ENCODE measurements at places on chromosomes 16 and 17.

GRCh38 chr17:10033449-10033848, 128.4 kb upstream of the RCVRN start:
- DNase-seq, result no peak

GRCh38 chr17:5247621-5248020, 13.0 kb upstream of the SCIMP start:
- no peak for DNase-seq

GRCh38 chr17:72710202-72710601, 382.3 kb downstream of the SLC39A11 start:
- no peak for DNase-seq

DNA sequence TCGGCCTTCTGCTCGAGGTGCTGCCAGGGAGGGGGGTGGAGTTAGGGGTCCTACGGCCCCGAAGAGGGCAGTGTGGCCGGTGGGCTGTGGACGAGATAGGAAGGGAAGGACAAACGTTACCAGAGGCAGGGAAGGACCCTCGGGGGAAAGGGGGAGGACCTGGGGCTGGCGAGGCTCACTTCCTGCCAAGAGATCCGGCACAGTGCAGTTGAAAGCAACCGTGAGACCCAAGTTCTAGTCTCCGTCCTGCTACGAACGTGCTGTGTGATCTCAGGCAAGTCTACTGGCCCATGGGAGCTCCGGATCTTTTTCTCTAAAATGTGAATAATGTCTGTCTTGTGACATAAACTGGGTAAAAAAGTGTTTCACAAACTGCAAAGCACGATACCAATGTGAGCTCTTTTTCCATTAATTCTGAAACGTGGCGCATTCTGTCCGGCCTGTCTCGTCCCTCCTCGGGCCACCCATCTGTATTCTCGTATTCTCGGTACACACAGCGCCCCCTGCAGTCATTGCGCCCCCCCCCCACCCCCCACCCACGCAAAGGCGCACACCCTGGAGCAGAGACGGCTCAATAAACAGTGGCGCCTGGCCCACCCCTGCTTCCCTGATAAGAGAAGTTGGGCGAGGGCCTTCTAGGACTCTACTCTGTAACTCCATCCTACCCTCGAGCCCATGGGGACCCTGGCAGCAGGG, 8.8 kb downstream of the CYGB start:
- no peak for DNase-seq

GRCh38 chr16:23194497-23195221, 12.1 kb downstream of the SCNN1G start:
- no peak for DNase-seq

GRCh38 chr16:55668340-55669281, 12.8 kb downstream of the SLC6A2 start:
- no peak for DNase-seq

DNA sequence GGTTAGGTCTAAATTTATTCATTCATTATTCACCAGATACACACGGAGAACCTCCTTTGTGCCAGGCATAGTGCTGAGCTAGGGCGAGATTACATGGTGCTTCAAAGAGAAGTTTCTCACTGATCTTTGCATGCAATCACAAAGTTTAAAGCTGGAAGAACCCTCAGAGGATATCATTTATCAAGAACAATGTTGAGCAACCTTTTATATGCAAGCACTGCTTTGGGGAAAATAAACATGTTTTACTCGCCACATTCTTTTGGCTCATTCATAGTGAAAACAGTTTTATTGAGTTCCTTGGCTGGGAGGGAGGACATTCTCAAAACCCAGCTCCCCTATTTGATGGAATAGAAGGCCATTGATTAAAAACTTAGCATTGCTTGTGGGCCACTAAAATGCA, 49.8 kb upstream of the XYLT1 start:
- DNase-seq, result no peak

DNA sequence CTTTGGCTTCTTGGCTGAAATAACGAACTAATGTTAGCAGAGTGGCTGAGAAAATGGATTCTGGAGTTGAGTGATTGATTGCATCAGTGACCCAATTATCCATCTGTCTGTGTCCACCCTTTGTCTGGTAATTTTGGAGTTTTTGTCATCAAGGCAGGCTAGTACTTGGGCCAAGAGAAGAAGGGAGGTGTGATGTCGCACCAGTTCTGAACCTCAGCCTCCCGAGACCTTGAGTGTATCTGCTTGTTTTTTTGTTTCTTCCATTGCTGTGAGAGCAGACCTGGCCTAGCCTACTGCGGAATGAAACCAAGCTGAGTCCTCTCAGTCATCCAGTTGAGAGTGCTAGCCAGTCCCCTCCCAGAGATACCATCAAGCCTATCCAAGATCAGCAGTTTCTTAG, 4.5 kb downstream of the ABCA8 start:
- no peak for DNase-seq

GRCh38 chr17:78785011-78785662, 3.1 kb upstream of the CYTH1 start:
- DNase-seq, result no peak

GRCh38 chr17:40072735-40073346, 10.1 kb downstream of the THRA start:
- no peak for DNase-seq

DNA sequence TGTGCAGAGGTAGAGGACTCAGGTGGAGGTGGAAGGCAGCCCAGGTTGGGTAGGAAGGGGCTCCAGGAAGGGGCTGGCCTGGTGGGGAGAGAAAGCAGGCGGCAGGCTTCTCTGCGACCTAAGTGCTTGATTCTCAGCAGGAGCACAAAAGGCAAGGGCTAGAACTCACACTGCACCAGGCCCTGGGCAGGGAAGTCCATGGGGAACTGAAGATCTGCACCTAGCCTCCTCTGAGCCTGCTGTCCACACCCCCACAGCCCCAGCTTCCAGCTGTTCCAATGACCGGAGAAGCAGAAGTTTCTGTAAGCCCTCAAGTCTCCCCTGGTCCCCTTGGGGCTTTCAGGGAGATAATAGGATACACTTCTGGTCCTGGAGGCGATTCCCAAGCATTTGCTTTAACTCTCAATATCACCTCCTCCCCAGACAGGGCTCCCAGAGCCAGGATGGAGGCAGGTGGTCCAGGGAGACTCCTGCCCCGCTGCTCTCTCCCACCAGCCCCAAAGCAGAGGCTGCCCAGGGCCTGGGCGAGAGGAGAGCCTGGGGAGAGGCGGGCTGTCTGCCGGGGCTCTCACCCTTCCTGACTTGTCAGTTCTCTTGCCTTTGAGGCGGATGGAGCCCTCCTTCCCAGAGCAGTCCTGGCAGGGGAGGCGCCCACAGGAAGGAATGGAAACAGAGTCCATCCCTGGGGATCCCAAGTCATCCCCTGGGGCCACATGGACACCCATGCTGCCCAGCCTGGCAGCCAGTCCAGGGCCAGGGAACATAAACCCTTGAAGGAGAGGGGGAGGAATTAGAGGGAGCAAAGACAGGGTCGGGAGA, 126.0 kb downstream of the RBFOX3 start:
- DNase-seq, result no peak

DNA sequence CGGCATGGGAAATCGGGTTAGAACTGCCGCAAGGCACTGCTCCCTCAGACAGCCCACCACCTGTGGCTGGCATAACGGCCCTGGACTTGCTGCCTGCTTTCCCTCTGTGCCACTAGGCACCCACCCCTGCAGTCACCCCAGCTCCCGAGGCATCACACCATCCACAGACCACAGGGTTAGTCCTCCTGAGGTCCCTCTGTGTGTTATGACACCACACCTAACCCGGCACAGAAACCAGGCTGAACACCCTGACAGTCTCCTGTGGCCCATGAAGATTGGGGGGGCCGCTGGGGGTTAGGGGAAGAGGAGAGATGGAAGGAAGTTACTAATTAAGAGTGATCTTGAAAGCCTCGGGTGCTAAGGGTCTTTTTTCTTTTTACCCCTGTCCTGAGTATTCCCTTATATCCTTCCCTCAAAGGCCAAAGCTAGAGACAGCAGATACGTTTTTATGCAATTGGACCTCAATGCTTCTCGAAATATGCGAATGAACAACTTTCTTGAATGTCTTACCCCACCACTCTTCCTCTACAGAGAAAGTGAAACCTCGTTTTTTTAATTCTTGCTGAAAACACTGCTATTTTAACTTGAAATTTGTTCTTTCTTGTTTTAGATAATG, 7.0 kb downstream of the CYTH1 start:
- no peak for DNase-seq

GRCh38 chr17:77810536-77810935, 148.0 kb upstream of the TNRC6C start:
- DNase-seq, result no peak

DNA sequence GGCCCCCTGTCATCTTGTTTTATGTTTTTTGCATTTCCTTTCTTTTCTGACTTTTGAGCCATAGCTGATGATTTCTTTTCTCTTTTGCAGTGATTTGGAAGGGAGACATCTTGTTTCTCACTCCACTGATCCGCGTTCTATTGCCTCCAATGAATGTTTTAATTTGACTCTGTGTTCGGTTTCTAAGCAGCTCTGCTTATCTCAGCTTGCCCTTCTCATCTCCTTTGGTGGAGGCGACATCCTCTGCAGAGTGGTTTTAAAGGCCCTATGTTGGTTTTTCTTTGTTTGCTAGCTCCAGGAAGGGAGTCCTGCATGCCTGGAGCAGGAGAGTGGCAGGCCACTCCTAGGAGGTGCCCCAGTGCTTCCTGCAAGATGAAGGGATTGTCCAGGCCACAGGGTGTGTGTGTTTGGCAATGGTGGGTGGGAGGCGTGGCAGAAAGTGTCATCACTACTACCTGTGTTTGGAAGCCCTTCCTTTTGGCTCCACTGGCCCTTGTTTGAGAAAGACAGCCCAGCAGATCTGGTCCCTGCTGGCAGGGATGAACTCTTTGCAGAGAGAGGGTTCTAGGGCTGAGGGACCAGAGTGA, 13.6 kb downstream of the SMPD3 start:
- DNase-seq, result no peak

DNA sequence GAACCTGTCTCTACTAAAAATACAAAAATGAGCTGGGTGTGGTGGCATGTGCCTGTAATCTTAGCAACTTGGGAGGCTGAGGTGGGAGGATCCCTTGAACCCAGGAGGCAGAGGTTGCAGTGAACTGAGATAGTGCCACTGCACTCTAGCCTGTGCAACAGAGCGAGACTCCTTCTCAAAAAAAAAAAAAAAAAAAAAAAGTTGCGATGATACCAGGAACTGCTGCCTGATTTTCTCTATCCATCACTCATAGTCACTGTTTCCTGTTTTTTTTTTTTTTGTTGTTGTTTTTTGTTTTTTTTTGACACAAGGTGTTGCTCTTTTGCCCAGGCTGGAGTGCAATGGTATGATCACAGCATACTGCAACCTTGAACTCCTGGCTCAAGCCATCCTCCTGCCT, 59.2 kb downstream of the ABCC1 start:
- DNase-seq, result no peak

DNA sequence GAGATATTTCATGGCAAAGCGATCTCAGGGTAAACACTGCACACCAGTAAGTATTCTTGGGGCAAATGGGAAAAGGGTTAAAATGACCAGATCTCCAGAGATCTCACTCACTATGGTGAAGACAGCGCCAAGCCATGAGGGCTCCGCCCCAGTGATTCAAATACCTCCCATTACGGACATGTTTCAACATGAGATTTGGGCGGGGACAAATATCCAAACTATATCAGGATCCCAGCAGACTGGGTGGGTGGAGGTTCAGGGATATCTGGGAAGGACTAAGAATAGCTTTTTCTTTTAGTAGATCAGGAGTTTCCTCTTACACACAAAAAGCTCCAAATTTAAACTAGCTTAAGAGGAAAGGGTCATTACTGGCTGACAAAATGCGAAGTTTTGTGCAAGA, 181.7 kb downstream of the WWOX start:
- DNase-seq, result no peak

DNA sequence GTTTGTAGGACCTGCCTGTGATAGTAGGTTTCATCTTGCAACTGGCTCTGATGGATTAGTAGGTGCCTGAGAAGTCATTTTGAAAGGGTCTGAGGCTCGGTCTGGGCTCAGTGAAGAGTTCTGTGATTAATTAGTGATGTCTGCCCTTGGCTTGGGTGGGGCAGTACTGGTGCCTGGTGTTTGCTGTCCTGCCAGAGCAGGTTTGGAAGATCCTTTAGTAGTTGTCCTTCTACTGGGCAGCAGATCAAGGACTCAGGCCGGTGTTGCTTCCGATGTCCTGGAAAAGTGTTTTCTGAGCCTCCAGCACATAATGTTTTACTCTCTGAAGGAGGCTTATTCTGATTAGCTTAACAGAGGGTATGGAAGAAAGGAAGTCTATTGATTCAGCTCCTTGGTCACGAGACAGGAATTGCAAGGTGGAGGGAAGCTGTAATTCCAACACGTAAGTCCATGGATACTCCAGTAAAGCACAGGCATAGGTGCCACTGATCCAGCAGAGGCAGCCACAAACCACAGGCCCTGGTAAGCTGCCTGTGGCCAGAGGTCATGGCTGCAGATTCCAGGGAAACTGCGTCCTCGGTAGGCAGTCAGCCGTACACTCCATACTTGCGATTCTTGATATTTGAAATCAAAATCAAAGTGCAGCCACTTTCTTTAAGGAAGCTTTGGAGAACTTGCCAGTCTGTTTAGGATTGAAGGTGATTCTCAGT, 18.7 kb downstream of the HLF start:
- DNase-seq, result no peak

GRCh38 chr17:42271006-42271778, 5.0 kb downstream of the STAT5B start:
- no peak for DNase-seq

- DNase-seq, result no peak
These were observed 86.3 kb downstream of the DYNLRB2 start for GRCh38 chr16:80627108-80627507.

GRCh38 chr17:38352245-38353085, 821 bp downstream of the SOCS7 start:
- DNase-seq, result no peak

- DNase-seq, result no peak
These were observed 164.8 kb downstream of the HAPSTR1 start for GRCh38 chr16:9256196-9256595.

- no peak for DNase-seq
These were observed 14.8 kb upstream of the GFOD2 start for GRCh38 chr16:67733734-67734470.

DNA sequence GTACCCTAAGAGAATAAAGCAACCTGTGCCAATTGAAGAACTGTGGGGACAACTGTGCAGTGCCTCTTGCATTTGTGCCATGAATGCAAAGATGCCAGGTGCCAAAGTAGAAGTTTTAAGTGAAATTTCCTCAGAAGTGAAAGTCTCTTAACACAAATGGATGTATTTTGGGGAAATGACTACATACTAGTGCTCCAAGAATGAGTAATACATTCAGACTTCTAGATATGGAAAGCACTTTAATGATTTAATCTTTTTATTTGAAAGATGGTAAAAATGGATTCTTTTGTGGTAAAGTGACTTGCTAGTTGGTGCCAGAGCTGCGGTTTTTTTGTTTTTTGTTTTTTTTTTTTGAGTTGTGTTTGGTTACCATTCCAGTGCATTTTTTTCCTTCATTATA, 15.0 kb downstream of the UTP18 start:
- no peak for DNase-seq

- DNase-seq, result no peak
These were observed 34.9 kb upstream of the NLRP1 start for GRCh38 chr17:5619088-5619740.
